GM19239 (cell line): ENCODE measurements at places on chromosomes 3 and 15.

DNA sequence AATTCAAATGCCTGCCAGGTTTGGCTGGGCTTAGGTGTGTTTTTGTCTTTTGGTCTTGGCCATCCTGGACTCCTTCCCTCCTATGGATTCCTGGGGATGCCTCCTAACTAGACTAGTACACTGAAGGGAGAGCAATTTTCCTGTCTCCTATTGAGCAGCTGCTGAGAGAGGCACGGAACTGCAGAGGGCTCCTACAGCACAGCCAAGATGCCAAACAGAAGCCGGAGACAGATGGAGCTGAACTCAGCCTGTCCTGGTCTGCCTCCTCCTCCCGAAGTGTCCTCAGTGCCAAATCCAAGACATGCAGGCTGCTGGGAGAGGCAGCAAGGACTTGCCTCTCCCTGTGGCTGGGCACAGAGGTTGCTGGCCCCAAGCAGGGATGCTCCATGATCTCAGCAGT, 256.6 kb upstream of the PROK2 start:
- DNase-seq: no peak

- no peak for DNase-seq
Observed at GRCh38 chr15:46088486-46089445, 453.9 kb downstream of the SQOR start.

- no peak for DNase-seq
Observed at GRCh38 chr3:196177967-196178366, 33.2 kb downstream of the ZDHHC19 start.

- DNase-seq: no peak
Observed at GRCh38 chr3:150215616-150216015, 192.5 kb upstream of the TSC22D2 start.

GRCh38 chr3:66470285-66470684, 30.5 kb downstream of the LRIG1 start:
- no peak for DNase-seq

DNA sequence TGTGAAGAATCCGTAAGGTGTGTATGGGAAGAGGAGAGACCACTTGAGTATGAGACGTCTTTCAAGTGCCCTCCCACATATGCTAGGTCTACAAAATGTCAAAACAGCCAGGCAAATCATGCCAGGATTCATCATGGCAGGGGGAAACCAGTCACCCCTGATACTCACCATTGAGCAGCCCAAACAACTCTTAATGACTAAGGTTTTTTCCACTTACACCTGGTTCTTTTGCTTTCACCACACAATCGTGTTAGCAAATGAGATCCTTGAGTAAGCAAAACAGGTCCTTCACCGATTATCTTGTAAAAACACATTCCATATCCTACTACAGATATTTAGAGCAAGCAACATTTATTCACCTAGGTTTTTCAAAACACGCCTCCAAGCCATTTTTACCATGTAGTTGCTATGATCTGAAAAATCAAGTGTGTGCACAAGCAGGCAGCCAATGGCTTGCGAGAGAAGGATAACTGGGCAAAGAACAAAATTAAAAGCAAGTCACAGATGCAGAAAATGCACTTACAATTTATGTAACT, 177.5 kb upstream of the LPP start:
- DNase-seq: no peak

- DNase-seq: no peak
Observed at GRCh38 chr15:71806452-71806931, 3.9 kb upstream of the NR2E3 start.

- no peak for DNase-seq
Observed at GRCh38 chr3:101171681-101172191, 148.6 kb downstream of the IMPG2 start.

GRCh38 chr3:139236336-139236735, 107.5 kb upstream of the MRPS22 start:
- no peak for DNase-seq

- no peak for DNase-seq
Observed at GRCh38 chr3:71303627-71304200, 279.8 kb downstream of the FOXP1 start.

DNA sequence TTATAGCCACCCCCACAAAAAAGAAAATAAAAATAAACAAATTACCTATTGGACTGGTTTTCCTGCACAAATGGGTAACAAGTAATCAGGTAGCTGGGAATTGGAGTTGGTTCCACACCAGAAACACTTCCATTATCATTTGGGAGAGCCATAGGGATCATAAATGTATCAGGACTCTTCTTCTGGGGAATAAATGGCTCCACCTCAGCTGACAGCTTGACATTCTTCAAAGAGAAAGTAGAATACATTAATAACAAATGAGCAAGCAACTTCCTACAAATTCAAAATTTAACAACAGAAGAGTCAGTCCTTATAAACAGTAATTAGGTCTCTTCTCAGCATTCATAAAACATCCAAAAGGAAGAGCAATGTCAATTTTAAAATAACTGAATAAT, 8.7 kb downstream of the SECISBP2L start:
- DNase-seq: no peak

DNA sequence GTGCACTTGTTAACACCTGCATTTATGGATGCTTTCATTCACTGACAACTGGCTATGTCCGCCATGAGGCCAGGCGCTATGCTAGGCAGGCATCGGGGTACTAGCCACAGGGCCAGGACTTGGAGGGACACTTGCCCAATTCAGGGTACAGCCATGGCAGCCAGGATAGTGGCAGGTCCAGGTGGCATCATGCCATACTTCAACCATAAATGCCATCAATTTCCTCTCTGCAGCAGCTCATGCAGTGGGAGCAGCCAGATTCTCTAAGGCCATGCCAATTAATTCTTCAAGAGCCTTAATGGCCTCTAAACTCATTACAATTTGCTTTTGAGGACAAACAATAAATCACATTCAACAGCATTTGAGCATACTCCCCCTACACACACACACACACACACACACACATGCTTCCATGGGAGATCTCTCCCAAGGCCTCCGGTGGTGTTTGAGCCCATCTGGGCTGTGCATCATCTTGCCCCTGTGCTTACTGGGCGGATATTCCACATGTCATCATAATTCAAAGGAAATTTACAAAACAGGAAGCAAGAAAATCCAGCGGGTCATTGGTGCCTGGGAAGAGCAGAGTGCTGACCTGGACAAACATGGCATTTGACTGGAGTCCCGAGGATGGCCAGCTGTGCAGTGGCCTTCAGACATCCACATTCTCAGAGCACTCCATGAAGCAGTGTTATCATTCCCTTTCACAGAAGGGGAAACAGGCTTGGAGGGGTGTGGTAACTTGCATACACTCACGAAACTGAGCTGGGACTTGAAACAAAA, 109.1 kb downstream of the IQSEC1 start:
- DNase-seq: no peak

GRCh38 chr15:60679256-60679655, 200.3 kb upstream of the ICE2 start:
- no peak for DNase-seq

DNA sequence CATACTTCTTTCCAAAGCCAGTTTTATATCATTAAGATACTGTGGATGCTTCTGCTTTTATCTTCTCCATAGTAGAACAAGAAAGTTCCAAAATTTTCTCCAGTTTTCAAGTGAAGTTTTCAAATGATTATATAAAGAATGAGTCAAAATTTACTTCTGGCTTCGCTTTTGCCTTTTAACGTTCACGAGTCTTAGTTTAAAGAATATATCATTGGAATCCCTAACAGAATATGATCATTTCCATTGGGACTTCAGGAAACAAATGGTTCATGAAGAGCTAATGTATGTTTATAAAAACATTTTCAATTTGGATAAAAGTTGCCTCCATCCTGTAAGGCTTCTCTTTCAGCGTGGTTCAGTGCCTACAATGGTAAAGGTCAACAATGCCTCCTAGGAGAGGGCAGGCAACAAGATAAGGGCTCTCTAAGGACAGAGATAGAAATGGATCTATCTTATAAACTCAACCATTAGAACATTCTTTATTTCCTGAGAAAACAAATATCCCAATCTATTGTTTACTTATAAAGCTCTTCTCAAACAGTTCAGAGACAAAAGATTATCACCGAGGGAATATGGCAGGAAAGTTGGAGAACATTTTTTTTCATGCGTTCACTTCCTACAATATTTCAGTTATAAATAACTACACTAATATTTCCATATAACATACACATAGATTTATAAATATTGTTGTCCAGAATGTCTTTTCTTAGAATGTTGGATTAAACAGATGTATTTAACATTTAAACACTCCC, 60.5 kb downstream of the FBN1 start:
- DNase-seq: no peak

DNA sequence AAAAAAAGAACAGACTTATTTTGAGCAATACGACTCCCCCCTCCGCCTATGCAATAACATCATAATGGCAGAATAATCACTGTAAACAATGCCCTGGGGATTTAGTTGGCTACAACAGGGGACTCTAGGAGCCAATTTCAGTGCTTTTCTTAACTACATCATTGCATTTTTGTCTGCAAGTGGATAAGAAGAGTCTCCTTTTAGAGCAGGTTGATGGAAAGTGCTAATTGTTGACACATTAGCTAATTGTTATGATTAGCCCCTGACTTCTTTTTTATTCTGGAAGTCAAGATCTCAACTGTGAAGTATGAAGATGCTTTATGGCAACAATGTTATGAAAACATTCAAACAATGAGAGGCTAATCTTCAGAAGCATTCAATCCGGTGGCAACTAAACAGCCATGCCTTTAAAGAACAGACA, 121.2 kb downstream of the MECOM start:
- no peak for DNase-seq

GRCh38 chr3:132556508-132557159, 40.4 kb upstream of the ACKR4 start:
- no peak for DNase-seq

GRCh38 chr15:74158855-74159650, 14.5 kb upstream of the ISLR start:
- no peak for DNase-seq

DNA sequence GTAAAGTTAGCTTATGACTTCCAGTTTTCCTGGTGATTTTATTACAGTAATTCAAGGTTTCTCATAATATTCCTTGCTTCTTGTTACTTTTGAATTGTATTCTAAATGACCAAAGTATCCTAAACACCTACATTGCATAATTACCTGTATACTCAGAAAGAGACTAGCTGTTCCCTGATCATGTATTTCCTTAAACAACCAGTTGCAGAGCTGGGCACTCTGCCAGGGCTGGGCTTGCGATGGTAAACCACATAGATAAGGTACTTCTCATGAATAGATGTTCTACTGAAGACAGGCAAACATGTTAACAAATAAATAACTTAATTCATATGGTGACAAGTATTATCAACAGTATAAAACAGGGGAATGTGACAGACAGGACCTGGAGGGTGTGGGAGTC, 142.3 kb upstream of the WNT5A start:
- no peak for DNase-seq

GRCh38 chr3:186949281-186949982, 19.1 kb downstream of the ST6GAL1 start:
- no peak for DNase-seq

- no peak for DNase-seq
Observed at GRCh38 chr3:34396956-34397355, 598.5 kb downstream of the PDCD6IP start.
